ENCODE measurements at places on chromosomes 5 and 9.

- H3K27me3 ChIP-seq = no peaks in the 10 kb centered on the region
- no peak for DNase-seq
- peak overlapping the region; percentile 53 for H3K27ac ChIP-seq
- H3K36me3 ChIP-seq = peaks cover 5% of the 10 kb centered on the region
- no peak overlapping the region for H3K4me3 ChIP-seq
Observed at GRCh38 chr9:36436909-36437308, 36.8 kb upstream of the RNF38 start.

GRCh38 chr9:84761137-84761808 lies 91.7 kb downstream of the NTRK2 start:
- no peak overlapping the region for H3K27ac ChIP-seq
- no peak for DNase-seq
- H3K36me3 ChIP-seq = no peaks in the 10 kb centered on the region

- peaks cover 8% of the 10 kb centered on the region for H3K27me3 ChIP-seq
- DNase-seq = peak; percentile 31
- H3K4me1 ChIP-seq = no peaks in the 10 kb centered on the region
- H3K4me3 ChIP-seq = no peak overlapping the region
Observed at GRCh38 chr5:90709323-90710155, 150.9 kb downstream of the ADGRV1 start.

DNA sequence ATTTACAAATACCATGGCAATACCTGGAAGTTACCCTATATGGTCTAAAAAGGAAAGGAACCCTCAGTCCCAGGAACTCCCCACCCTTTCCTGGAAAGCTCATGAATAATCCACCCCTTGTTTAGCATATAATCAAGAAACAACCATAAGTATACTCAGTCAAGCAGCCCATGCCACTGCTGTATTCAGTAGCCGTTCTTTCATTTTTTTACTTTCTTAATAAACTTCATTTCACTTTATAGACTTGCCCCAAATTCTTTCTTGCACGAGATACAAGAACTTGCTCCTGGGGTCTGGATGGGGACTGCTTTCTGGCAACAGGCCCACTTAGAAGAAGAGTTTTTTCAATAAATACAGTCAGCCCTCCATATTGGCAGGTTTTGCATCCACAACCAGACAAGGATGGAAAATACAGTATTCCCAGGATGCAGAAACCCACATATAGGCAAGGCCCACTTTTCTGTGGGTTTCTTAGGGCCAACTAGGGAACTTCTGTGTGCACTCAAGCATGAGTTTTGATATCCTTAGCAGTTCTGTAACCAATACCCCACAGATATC lies 2.8 kb upstream of the TBCA start:
- no peaks in the 10 kb centered on the region for H3K27me3 ChIP-seq
- H3K4me1 ChIP-seq = peaks cover 30% of the 10 kb centered on the region
- no peak overlapping the region for H3K27ac ChIP-seq
- H3K36me3 ChIP-seq = peaks cover 14% of the 10 kb centered on the region

DNA sequence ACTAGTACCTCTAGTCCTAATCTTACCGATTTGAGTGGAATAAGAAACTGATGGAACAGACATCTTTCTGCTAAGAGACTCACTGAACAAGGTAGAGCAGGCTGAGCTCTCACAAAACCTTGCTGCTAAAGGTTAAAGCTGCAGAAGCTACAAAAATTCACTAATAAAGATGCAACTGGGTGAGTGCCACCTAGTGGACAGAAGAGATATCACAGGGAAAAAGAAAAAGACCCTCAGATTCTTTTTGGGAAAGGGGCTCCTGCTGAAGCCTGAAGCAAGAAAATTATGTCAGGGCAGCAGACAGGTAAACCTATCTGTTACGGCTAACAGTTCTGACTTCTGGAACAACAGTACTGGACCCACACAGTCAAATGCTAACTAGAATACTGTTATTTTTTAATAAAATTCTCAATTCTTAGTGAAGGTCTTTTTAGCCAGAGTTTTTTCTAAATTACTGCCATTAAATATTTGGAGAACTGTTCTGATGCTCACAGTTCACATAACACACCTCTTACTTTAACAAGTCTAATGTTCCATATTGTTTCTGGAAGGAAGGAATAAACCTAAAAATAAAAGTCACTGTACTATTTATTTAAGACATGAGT lies 51.2 kb downstream of the DIAPH1 start:
- H3K27me3 ChIP-seq = no peaks in the 10 kb centered on the region
- peaks cover 20% of the 10 kb centered on the region for H3K4me1 ChIP-seq
- H3K27ac ChIP-seq = peak overlapping the region; percentile 29
- H3K4me3 ChIP-seq = no peak overlapping the region
